Colonic mucosa (tissue), 4 donors: ENCODE measurements at places on chromosomes 6 and 20.

DNA sequence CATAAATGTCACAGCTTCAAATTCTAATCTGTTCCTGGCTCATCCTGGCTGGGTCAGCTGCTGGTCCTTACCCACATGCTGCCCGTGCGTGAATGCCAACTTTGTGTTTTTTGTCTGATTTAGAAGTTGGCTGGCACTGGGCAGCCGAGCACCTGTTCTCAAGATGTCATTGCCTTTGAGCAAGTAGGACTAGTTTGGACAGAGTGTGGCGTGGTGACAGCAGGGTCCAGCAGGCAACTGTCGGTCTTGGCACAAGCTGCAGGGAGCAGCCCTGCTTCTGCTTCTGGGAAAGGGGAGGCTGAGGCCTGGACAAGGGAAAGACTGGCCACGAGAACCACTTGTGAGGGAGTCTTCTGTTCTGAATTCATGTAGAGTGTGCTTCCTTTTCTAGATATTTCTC is 26.4 kb upstream of the ADRM1 start:
- DNase-seq = no peak

- DNase-seq = no peak
Observed at GRCh38 chr6:88179692-88180091, 13.5 kb upstream of the CNR1 start.

DNA sequence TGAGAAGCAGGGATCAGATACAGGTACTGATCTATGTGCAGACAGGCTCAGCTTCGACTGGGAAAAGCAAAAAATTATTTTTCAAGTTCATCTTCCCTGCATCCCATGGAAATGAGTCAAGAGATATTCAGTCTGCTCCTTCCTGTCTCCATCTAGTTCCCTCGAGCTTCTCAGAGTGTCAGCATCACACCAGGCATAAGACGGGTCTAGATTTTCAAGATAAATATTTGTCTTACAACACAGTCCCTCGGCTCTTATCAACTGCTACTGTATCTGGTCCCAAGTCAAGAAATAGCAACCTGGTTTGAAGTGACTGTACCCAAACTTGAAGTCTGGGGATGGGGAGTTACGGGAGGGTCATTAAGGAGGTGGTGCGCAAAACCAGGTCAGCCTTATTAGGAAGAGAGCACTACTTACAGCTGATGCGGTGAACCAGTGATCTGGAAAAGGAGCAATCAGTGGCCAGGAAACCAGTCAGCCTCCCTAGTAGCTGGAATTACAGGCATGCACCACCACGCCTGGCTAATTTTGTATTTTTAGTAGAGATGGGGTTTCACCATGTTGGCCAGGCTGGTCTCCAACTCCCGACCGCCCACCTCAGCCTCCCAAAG is 29.7 kb downstream of the ZMYND8 start:
- no peak for DNase-seq

DNA sequence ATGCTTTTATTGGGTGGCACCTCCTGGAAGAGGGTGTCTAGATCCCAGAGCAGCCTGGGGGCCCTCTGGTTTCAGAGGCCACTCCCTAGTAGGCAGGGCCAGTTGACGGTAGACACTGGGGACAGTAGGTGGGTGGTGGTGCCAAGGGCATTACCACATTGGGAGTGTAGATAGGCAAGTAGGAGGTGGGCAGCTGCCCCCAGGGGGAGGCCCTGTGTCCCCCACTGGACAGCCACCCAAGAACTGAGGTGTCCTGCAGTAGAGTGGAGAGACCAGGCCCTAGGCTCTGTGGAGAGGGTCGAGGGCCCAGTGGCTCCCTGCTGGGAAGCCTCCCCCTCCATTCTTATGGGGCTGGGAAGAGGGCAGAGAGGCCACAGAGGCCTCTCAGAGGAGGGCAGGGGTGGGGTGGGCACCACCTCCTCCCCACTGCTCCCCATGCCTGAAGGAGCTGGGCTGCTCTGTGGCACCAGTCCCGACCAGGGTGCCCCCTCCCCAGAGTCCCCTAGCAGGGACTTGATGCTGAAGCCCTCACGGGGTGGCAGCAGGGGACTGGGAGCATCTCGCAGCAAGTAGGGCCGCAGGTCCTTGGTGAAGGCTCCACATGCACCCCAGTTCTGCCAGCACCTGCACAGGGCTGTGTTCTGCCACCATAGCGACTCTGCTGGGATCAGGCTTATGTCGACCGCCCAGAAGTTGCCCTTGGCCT is 305.0 kb upstream of the KCNQ5 start:
- DNase-seq = no peak

DNA sequence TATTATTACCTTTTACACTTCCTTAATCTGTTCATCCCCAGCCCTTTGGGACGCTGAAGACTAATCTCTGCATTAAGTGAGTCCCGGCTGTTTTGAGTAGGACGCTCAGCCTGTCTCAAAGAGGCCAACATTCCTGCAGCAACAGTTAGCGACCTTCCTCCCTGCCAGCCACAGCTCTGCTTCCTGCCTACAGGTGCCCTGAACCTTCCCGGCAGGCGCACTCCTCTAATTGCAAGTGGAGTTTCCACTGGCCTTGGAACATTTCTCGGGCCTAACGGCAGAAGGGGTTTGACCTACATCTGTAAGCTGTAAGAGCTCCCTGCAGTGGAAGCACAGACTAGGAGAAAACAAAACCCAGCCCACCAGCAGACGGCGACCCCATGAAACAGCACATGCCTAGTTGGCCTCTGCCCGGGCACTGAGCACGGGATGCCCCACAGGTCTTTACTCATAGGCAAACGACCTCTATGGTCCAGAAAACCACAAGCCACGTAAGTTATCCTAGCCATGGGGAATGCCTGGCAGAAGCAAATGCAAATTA is 137.9 kb downstream of the DTNBP1 start:
- DNase-seq = no peak

DNA sequence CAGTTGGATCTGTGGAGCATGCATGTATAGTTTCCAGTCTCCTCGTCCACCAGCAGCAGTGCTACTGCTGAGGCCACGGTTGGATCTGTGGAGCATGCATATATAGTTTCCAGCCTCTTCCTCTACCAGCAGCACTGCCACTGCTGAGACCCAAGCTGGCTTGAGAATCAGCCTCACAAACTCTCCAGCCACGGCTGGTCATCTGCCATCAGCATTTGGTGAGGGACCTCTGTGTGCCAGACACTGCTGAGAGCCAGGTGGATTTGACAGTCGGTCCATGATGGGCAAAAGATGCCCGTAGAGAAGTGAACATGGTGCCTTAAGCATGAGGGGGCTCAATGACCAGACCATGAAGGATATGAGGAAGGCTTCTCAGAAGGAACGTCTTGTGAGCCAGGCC is 46.4 kb downstream of the SLC9A8 start:
- no peak for DNase-seq

DNA sequence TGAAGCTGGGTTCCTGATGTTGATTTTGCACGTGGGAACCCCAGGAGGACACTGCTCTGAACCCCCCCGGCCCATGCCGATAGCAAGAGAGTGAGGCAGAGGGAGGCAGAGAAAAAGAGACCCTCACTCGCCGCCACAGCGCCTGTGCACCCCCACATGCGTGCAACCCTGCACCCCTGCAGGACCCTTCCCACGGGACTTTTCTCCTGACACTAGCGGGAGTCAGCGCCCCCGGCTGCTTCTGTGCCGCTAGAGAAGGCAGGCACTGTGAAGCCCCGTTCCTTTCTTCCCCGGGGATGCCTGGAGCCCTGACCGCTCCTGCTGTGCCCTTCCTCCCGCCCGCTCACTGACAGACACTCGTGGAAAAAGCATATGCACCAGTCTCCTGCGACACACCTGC is 67.4 kb downstream of the GMPR start:
- DNase-seq = no peak

DNA sequence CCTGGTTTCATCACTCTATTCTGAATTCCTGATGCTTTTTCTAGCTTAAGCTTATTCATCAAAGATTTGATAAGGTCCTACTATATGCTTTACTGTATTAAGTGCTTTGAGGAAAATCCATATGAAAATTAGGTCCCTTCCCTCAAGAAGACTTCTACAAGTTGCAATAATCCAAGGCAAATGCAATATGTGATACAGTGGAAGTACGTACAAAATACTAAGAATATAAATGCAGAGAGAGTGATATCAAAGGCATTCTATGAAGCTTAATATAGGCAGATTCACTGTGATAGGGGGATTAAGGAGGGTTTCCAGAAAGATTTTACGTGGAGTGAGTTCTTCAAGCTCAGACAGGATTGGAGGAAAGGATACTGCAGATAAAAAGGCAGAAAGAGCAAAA is 142.1 kb downstream of the C6orf118 start:
- no peak for DNase-seq

DNA sequence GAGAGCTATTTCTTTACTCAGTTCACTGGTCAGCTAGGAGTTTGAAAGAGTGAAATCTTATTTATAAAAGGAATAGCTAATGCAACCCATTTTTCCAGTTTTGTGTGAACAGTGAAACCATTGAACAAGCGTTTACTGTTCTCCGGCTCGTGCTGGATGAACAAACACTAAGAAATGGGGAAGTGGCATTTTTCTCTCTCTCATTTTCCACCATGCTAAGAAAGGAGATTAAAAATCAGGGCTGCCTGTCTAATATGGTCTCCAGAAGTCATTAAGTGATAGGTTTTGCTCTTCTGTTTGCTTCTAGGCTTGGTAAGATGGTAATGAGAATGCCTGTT is 774 bp upstream of the SFT2D1 start:
- no peak for DNase-seq

- DNase-seq = no peak
Observed at GRCh38 chr6:90026216-90026615, 131.9 kb downstream of the GJA10 start.

- peak; percentile 81 for DNase-seq
Observed at GRCh38 chr6:136288566-136289326, 900 bp downstream of the BCLAF1 start.

- DNase-seq = no peak
Observed at GRCh38 chr20:50649590-50649989, 41.8 kb downstream of the RIPOR3 start.

GRCh38 chr6:113433335-113433991 is 423.7 kb upstream of the MARCKS start:
- peak; percentile 59 for DNase-seq

DNA sequence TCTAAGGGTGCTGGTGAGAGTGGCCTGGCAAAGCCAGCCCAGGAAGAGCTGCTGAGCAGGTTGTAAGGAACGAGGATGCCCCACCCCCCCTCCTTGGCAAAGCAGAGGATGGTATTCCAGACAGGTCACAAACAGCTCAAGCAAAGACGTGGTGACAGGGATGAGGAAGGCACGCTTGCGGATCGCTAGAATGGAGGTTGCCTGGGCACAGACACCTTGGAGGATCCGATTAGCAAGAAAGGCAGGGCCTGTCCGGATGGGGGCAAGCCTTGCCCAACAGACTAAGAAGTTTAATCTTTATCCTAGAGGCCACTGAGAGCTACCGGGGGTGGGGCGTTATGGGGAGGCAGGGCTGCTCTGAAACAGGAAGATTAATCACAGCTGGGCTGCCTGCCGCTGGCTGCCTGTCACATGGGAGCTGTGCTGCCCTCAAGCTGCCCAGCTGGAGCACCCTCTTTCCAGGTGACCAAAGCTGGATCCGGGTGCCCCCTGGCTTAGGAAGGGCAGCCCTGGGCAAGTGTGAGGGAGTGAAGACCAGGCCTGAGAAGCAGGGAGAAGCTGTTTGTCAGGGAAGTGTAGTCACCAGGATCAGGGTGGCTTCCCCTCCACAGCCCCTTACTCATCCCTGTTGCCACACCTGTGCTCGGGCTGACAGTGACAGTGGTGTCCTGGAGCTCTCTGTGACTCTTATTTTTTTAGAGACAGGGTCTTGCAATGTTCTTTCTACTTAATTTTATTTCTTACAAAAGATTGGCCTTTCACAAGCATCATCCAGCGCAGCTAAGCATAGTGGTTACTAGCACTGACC is 9.1 kb upstream of the MAPK13 start:
- peak; percentile 88 for DNase-seq

DNA sequence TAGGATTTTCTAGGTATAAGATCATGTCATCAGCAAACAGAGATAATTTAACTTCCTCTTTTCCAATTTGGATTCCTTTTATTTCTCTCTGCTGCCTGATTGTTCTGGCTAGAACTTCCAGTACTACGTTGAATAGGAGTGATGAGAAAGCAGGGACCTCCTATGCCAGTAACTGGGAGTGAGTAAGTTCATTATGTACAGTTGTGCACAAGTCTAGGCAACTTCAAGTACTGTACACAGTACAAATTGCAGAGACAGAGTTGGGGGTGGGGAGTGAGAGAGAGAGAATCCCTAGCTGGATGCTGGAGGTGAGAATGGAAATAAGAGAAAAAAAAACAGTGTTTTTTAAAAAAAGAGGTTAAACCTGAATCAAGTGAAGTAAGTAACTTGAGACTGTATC is 210.2 kb downstream of the MMUT start:
- no peak for DNase-seq

GRCh38 chr6:132194529-132194928 is 206.7 kb downstream of the MOXD1 start:
- DNase-seq = no peak

- no peak for DNase-seq
Observed at GRCh38 chr6:7129360-7129759, 21.6 kb downstream of the RREB1 start.

DNA sequence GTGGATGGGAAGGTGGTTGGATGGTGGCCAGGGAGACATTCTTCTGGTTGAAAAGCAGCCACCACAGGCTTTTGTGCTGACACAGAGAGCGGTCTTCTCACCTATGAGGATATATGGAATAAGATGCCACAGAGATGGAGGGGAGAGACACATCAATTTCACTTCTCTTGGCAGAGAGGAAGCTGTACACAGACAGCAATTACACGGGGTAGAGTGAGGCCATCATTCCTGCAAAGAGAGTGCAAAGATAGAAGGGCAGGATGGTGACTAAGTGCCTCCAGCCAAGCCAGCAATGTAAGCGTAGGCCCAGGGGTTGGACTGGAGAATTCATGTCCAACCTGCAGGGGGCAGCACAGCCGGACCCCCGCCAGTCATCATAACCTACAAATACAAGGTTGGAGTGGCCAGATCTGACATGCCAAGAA is 56.4 kb downstream of the NRN1 start:
- DNase-seq = no peak

GRCh38 chr20:49483018-49483695 is 689 bp upstream of the KCNB1 start:
- no peak for DNase-seq

- DNase-seq = no peak
Observed at GRCh38 chr6:6614096-6614982, 25.8 kb downstream of the LY86 start.

GRCh38 chr20:11551479-11551878 is 366.2 kb upstream of the BTBD3 start:
- DNase-seq = no peak

- no peak for DNase-seq
Observed at GRCh38 chr20:61184194-61184593, 67.9 kb upstream of the CDH4 start.

- DNase-seq = no peak
Observed at GRCh38 chr6:127641905-127642304, 64.9 kb downstream of the C6orf58 start.
